ENCODE measurements at places on chromosomes 11 and 22. TPM values are rescaled to one million over a fixed set of nuclear protein-coding genes. Genes with fewer than 3 reads are reported as not detected.

Gene MFRP
- not detected for polyA plus RNA-seq

Gene DCHS1
- polyA plus RNA-seq: 3.0 TPM

Gene MYO18B
- polyA plus RNA-seq: 0.21 TPM

Gene C11orf91
- polyA plus RNA-seq: 0.40 TPM

Gene CAPN5
- 1.2 TPM for polyA plus RNA-seq

Gene NEFH
- polyA plus RNA-seq: 0.36 TPM

Gene INSC
- polyA plus RNA-seq: 0.34 TPM

Gene TEX12
- not detected for polyA plus RNA-seq

Gene SMC1B
- polyA plus RNA-seq: 0.02 TPM

Gene UBQLN3
- polyA plus RNA-seq: not detected

Gene TBX10
- polyA plus RNA-seq: 0.08 TPM

Gene DBX1
- polyA plus RNA-seq: not detected

Gene TUBA8
- 8.5 TPM for polyA plus RNA-seq

Gene PANX3
- polyA plus RNA-seq: not detected

Gene RGL4
- 0.40 TPM for polyA plus RNA-seq

Gene PRDM10
- 1.8 TPM for polyA plus RNA-seq

Gene DRD2
- 0.15 TPM for polyA plus RNA-seq

Gene C11orf97
- polyA plus RNA-seq: not detected
